Activated CD4-positive, alpha-beta T cell treated with anti-CD3 and anti-CD28 coated beads, Interleukin-2, Interleukin-4, amounts not matched to agents 100 ng/mL and 50 ng/mL, durations not matched to agents 16 hours and 8 hours (primary cell): ENCODE measurements at places on chromosomes 12 and 14.
A peak's percentile ranks its signal among the peaks of the same experiment; 100 is the strongest.

- no peak for DNase-seq
These were observed 31.5 kb upstream of the FGF6 start for GRCh38 chr12:4477129-4477528.

- DNase-seq = no peak
These were observed 226.9 kb downstream of the MON2 start for GRCh38 chr12:62693376-62694050.

- no peak for DNase-seq
These were observed 2.8 kb downstream of the C1QL4 start for GRCh38 chr12:49334226-49334625.

DNA sequence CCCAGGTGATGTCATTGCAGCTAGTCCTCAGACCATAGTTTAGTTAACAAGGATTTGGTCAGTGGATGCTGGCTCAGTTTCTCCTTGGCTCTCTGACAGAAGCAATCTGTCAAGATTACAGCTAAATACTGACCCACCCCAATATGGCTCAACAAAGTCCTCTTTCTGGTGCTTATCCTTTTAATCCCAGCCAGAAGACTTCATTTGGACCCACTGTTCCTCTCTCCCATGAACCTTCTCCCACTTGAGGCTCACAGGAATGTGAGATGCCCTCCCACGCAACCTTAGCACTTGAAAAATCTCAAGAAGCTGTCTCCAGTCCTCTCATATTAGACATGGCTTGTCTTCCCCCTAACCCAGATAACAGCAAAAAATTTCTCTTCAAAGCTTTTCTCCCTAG lies 47.7 kb downstream of the C12orf50 start:
- no peak for DNase-seq

- DNase-seq = no peak
These were observed 468.8 kb downstream of the BCL11B start for GRCh38 chr14:98803196-98803595.

DNA sequence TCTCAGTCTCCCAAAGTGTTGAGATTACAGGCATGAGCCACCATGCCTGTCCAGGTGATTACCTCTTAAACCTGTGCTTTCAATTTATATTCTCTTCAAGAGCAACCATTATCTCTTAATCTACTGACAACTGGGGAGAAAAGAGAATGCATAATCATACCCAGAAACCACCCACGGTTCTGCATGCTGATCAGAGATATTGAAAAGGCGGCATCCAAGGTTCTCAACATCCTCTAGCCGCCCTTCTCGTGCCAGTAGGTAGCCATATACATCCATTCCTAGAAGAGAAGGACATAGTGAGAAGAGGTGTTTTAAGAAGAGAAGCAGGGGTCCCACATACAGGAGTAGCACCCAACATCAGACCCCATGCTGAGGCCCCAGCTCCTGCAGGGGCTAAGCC lies 20.8 kb downstream of the ANAPC7 start:
- DNase-seq = peak; percentile 43

DNA sequence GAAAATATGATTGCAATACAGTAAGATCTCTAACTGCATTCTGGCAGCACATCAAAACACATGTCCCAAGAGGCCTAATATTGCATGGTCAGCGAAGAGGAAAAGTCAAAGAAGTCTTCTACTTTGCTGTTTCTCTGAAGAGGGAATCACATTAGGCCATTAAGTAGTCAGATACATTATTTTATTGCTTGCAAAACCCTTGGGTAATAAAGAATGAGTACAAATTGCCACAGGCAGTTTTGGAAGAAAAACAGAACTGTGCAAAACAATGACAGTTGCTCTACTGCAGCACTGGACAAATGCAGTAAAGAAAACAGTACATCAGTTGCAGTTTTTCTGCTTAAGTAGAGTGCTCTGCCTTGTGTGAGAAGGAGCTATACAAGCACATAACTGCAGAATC lies 211.9 kb downstream of the MED13L start:
- DNase-seq = no peak

GRCh38 chr14:56487090-56487667 lies 92.4 kb upstream of the TMEM260 start:
- DNase-seq = no peak

GRCh38 chr12:7161811-7162210 lies 27.7 kb upstream of the PEX5 start:
- DNase-seq = no peak

- no peak for DNase-seq
These were observed 11.7 kb downstream of the TUBA1C start for GRCh38 chr12:49276304-49277290.

DNA sequence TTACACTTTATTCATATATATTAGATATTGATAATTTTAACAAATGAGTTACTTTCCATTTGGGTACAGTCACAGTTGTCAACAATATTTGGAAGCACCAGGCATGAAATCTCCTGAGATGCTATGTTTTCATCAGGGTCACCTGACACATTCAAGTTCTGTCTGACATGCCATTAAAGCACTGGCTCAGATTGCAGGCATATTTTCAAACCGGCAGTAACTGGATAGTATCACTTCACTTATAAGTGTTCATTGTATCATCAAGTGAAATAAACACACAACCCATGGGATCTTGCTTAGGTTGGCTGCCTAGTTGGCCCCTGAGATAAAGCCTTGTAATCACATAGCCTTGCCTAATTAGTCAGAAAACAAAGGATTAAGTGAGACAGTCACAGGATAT lies 4.8 kb downstream of the IFNG start:
- no peak for DNase-seq

DNA sequence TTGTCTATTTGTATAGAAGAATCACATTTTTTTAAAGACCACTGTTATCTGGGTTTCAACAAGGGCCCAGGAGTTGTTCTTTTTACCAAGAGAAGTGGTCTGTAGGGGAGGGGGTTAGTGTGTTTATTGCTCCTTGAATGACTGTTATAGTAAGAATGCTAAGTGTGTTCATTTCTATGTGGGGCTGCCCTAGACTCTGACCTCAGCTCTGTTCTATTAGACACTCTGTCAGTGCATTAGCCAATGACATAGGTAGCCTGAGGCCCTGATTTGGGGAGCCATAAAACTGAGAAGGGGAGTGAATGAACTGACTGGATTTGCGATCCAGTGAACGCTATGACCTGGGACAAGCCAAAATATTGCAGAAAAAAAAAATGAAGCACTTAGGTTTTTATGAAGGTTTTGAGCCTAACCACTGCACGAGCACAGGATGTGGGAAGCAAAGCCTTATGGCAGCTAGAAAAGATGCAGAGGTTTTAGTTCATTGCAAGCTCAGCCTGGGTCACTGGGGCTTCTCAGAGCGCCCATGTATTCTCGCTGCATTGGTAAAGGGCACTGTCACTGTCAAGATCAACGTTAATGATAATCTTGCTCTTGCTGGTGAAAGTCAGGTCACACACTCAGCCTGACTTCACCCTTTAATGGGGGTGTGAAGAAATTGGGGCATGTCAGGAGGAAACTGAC lies 63.8 kb downstream of the PRKCH start:
- peak; percentile 63 for DNase-seq

DNA sequence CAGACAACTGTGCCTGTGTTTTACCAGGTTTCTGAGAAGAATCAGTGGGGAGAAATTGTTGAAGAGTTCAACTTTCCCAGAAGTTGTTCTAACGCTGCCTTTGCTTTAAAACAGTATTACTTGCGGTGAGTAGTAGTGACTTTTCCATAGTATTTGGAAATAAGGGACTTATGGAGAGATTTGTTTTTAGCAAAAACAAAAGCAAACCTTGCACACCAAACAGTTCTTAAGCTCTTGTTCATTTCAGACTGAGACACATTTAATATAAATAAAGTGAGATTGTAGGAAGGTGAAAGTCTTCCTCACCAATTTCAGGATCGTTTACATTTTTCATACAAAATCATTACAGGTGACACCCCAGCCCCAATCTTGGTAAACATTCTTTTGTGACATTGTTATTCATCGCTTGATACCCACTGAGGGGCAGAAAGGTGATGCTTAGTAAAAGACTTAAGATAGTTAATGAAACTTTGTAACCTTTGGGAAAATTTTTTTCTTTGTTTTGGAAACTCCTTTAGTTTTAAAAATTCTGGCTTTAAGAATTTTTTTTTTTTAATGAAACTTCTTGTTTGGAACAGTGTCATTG lies 1.8 kb downstream of the ARID2 start:
- DNase-seq = no peak

GRCh38 chr12:49702676-49703215 lies 4.5 kb downstream of the FMNL3 start:
- no peak for DNase-seq

- DNase-seq = peak; percentile 62
These were observed 4.7 kb downstream of the SYNE2 start for GRCh38 chr14:63857466-63858030.

- no peak for DNase-seq
These were observed 604 bp upstream of the MAGOHB start for GRCh38 chr12:10614056-10614370.

- no peak for DNase-seq
These were observed 1.7 kb downstream of the GZMB start for GRCh38 chr14:24632336-24632735.

DNA sequence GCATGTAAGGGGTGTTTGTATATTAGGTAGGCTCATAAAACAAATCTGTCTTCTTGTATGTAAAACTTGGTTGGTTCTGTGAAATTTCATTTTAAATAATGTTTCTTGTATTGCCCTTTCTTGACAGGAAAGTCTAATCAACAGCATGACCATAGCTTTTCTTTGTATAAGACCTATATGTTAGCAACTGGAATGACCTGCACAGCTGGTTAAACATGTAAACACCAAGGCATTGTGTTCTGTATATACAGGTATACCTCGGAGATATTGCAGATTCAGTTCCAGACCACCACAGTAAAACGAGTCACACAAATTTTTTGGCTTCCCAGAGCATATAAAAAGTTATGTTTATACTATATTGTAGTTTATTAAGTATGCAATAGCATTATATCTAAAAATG lies 183.6 kb downstream of the ERC1 start:
- DNase-seq = no peak

DNA sequence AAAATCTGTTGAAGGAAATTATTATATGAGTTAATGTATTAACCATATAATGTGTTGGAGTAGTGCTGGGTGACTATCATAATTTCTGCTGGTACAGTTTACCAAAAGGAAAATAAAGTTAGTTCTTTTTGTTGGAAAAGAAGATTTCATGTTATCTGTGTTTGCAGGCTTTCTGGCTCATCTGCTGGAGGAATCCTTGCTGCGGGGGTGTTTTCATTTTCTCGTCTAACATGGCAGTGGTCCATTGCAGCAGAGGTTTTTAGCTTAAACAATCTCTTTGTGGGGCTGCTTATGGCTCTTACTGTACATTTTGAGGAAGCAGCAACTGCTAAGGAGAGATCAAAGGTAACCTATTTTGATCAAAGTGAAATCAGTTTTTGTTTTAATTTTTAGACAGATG lies 24.1 kb downstream of the TMEM260 start:
- no peak for DNase-seq

GRCh38 chr12:121983536-121984210 lies 38.0 kb upstream of the BCL7A start:
- DNase-seq = no peak

GRCh38 chr14:85858634-85859033 lies 328.7 kb downstream of the FLRT2 start:
- no peak for DNase-seq

DNA sequence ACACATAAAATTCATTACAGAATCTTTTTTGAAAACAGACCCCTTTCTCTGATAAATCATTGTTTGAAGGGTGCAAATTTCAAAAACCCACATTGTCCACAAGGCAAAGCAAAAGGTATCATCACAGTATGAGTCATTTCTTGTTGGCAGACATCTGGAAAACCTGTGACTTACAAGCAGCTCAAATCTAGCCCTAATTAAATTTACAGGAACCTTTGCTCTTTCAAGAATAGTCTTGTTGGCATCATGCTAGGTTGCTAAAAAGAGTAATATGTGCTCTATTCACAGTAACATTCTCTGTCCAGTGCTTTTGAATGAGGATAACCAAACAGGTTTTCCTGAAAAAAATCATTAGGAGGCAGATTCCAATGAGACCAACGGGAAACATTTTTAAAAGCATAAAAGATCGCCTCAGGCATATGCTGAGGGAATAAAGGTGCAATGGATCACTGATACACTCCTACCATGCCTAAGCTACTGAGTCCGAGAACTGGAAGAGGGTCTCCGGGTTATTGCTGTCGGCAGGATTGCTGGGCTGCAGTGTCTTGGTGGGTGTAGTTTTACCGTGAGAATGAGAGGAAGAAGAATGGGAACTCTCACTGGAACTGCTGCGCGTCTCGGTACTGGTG lies 55.5 kb upstream of the TTC7B start:
- DNase-seq = no peak

DNA sequence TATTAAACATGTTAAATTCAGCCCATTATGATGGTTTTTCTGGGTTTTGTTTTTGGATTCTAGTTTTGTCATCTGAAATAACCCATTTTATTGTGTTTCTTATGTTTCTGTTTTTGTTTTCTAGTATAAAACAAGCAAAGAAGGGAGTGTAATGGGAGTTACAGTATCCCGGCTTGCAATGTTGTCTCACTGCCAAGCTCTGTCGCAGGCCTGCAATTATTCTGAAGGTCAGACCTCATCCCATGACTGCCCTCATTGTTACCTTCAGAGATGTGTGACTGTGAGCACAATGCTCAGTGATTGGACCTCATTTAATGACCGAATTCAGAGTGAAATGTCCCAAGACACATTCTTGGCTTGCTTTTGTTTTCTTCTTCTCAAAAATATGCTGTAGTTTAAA lies 73.0 kb upstream of the ATF1 start:
- DNase-seq = no peak

DNA sequence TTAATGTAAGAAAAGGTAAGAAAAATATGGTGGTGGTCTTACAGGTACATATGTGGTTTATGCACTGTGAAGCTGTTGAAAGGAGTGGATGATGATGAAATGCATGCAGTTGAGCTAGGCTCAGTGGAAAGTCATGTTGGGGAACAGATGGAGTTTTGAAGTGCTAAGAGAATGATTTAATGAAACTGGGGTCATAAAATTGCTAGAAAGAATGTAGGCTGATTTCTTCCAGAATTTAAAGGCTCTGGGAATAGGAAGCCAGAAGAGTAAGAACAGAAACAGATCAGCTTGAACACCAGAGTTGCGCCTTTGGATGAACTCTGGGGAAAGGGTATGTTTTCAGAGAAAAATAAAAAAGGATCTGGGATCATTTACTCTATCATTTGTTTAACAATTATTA lies 146.5 kb downstream of the MON2 start:
- no peak for DNase-seq

DNA sequence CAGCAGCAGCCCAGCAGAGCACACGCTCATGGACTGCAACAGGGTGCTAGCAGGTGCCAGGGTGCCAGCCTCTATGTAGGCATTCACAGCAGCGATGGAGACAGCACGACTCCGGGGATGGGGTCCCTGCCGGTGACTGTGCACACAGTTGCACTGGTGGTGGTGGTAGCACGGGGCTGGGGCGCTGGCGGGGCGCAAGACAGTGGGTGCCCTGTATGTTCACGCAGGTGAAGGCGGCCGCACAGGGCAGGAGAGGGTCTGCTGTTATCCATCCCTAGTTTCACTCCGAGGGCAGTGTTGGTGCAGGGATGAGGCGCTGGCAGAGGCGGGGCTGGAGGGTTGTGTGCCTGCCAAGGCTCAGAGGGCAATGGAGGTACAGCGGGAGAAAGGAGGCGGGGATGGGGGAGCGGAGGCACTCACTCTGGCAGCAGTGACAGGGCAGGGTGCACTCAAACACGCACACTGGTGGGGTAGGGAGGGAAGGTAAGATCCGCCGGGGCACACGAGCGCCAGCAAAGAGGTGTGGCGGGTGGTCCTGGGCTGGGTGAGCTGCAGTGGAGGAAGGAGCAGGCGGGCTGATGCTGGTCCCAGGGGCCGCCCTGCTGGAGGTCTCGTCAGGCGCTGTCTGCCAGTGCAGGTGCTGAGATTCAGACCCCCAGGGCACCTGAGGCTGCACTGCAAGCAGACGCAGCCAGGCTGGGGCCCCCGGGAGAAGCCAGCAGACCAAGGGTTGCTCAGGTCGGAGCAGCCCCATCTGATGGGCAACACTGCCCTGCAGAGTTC lies 76.7 kb downstream of the GALC start:
- no peak for DNase-seq
